Hippocampal formation (tissue), 2 donors: ENCODE measurements at places on chromosomes 16 and 17.

- DNase-seq, result no peak
Measured at GRCh38 chr17:68461122-68461539, 3.8 kb upstream of the WIPI1 start.

DNA sequence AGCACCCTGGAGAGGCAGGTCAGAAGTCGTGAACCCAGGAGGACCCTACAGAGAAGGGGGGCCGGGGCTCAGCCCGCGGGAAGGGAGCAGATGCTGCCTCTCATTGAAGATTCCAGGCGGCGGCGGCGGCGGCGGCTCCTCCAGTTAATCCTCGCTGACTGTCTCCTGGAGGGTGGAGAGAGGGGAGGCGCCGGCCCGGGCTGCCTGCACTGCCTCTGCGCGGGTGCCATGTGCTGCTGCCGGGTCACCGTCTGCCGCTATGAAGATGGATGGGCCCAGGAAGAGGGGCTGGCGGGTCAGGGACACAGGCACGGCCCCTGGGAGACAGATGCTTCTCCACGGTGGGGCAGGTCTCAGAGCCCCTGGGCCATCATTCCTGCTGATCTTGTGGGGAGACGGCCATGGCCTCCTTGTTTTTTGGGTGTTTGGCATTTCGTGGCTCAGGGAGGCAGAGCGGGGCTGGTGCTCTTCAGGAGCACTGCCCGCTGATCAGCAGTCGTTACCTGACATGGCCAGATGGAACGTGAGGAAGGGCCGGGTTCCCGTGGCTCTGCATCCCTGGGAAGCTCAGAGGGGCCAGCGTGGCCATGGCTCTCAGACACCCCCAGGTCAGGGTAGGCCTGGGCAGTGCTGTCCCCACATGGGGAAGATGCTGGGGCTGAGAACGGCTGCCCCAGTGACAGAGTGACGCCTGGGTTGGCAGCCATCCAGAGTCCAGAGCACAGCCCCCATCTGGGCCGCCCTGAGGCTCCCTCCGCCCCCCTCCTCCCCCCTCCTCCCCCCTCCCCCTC is 36.1 kb downstream of the GINS2 start:
- peak; percentile 76 for DNase-seq

GRCh38 chr16:68365167-68365817 is 54.5 kb downstream of the PRMT7 start:
- DNase-seq, result peak; percentile 40

- no peak for DNase-seq
Measured at GRCh38 chr17:62618647-62619416, 8.6 kb upstream of the MRC2 start.

DNA sequence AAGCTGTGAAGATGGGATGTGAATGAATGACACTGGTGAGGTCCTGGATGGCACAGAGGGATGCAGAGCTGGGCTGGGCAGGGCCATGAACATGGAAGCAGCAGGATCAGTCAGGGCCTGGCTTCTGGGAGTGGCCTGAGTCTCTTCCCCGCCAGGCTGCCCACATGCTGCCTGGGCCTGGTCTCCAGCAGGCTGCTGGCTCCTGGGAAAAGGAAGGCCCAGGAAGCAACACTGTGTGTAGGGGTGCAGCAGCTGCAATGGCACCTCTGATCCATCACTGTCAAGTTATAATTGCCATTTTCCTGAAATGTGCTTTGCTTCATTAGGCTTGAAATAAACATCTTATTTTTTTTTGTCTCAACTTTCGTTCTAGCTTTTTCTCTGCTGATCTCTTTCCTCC is 260.2 kb upstream of the N4BP1 start:
- DNase-seq, result no peak

GRCh38 chr16:29790949-29791844 is 646 bp downstream of the KIF22 start:
- no peak for DNase-seq

GRCh38 chr17:82959242-82959930 is 119.6 kb upstream of the ZNF750 start:
- no peak for DNase-seq

DNA sequence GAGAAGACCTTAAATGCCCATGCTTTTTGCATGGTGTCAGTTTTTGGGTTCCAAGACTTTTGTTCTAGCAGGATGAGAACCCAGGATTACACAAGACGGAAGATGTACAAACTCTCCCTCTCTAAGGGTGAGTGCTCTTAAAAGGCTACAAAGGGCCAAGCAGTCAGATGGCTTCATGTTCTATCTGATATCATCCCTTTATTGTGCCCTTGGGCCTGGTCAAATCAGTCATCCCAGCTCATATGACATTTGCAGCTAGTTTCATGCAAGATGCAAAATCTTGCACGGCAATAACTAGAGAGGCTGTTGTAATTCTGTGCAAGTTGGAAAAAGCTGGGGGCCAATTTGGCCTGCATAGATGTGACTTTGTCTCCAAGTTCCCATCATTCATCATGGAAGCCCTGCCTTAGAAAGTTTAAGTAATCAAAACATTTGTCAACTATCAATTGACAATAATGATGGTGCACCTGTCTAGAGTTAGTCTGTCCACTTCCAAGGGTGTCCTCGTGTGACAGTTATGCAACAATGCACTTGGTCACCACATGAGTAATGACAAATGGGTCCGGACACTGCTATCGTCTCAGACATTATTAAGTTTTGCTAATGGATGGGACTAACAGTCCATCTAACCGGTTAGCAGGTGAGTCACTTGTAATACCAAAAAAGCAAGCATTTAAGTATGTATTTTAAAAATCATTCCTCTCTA is 58.6 kb upstream of the ZFHX3 start:
- no peak for DNase-seq

GRCh38 chr17:65742403-65743307 is 181.2 kb upstream of the AXIN2 start:
- no peak for DNase-seq

DNA sequence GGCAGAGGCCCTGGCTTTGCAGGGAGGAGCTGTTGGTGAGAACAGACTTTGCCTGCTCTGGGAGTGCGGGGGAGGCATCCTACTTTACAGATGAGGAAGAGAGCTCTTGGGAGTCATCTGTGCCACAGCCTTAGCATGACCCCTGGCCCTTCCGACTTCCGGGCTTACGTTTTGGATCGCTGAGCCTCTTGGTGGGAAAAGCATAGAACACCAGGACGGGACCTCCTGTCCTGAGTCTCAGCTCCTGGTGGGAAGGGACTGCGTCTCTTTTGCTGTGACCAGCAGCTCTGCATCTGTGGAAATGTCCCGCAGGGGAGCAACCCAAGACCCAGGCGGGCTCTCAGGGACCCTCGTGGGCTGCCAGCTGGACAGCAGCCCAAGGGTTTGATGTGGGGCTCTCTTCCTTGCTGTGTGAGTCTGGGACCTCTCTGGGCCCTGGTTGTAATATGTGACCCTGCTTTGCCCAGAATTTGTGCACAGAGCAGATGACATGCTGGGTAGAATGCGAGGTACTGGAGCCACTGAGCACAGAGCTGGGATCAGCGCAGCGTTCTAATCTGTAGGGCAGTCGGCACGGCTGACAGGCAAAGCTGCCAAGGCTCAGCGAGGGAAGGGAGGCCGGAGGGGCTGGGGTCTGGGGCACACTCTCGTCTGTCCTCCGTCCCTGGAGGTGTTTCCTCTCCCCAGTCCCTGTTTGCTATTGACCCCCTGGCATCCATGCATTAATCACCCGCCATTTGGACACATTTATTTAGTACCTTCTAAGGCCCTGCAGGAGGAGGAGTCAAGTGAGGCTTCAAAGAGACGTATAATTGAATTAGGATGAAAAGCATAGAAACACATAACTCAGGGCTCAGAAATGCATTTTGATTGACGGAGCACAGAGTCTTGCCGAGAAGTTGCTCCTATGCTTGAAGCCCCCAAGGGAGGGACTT is 64.0 kb downstream of the NT5M start:
- no peak for DNase-seq

GRCh38 chr16:60481591-60481990 is 1554.6 kb downstream of the CDH8 start:
- no peak for DNase-seq

- DNase-seq, result no peak
Measured at GRCh38 chr16:75952124-75952523, 225.8 kb upstream of the CPHXL start.

DNA sequence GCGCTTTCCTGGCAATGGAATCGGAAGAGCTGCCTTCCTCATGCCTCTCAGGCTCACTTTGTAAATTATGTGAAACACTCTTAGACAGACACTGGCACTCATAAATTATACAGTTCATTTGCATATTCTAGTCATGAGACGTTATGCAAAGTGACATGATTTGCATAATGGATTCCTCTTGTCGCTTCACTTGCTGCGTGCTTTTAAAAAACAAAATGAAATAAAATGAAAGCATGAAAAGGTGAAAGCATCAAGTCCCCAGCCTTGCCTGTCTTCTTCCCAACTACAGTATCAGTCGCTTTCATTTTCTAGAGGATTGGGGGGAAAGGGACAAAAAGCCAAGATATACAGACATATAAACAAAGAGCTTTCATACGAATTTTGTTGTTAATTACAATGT is 252.8 kb upstream of the PMFBP1 start:
- peak; percentile 58 for DNase-seq

DNA sequence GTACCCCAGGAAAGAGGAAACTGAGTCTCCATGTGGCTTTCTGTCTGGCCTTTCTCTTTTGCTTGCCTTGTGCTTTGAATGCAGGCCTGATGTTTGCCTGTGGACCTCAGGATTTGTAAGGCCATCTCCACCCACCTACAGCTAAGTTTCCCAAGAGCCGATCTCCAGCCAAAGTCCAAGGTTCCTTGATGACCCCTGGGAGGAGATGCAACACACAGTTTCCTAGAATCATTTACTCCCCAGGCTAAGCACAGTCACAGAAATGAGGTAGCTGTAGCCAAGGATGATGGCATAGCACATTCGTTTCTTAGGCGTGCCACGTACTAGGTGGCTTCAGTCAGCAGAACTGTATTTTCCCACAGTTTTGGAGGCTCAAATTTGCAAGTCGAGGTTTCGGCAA is 595.4 kb downstream of the MAF start:
- DNase-seq, result no peak
